Stimulated activated CD4-positive, alpha-beta T cell treated with anti-CD3 and anti-CD28 coated beads, Interleukin-4, amount 100 ng/mL, for 1 hour (primary cell): ENCODE measurements at places on chromosomes 5 and 9.

GRCh38 chr9:72188232-72188631 lies 39.0 kb downstream of the GDA start:
- no peak for DNase-seq

- DNase-seq: no peak
Observed at GRCh38 chr9:34642679-34643078, 3.8 kb upstream of the GALT start.

DNA sequence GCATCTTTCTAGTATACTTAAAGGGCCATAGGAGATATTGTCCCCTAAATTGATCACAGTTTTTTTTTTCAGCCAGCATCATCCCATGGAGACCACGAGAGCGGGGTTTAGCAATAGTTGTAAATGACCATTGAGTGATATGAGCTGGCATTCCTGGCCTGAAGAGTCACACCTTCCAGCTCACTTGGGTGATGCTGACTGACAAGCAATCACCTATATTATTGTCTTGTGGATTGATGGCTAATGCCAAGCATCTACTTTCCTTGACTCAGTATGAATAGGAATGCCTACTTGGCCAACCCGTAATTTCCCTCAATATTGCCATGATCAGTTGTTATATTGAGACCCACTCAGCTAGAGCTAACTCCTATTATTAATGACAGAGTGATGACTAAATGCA lies 70.5 kb downstream of the ADAMTSL1 start:
- no peak for DNase-seq

GRCh38 chr5:144144956-144145751 lies 25.3 kb downstream of the YIPF5 start:
- DNase-seq: no peak

- no peak for DNase-seq
Observed at GRCh38 chr5:83400701-83401100, 70.8 kb upstream of the VCAN start.

GRCh38 chr9:124005029-124005771 lies 6.4 kb upstream of the LHX2 start:
- no peak for DNase-seq
